ENCODE measurements at places on chromosomes 7 and 10.

GRCh38 chr7:159323359-159323758 lies 178.7 kb upstream of the VIPR2 start:
- DNase-seq, result no peak

- DNase-seq, result no peak
These were observed 205.8 kb upstream of the GRB10 start for GRCh38 chr7:50988465-50988864.

DNA sequence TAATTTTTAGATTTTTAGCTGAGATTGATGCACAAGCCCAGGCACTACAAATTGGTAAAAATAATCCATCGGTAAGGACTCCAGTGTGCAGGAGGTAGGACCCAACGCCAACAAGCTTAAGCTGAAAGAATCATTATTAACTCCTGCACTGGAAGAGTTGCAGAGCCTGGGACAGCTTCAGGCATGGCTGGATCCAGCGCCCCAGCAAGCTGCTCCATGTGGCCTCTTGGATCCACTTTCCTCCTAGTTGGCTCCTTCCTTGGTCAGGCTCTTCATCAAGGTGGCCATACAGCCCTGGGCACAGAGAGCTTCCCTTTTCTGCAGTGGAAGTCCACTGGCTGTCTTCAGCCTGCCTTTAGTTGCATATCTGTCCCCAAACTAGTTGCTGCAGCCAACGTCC lies 497.4 kb upstream of the FOXK1 start:
- no peak for DNase-seq

DNA sequence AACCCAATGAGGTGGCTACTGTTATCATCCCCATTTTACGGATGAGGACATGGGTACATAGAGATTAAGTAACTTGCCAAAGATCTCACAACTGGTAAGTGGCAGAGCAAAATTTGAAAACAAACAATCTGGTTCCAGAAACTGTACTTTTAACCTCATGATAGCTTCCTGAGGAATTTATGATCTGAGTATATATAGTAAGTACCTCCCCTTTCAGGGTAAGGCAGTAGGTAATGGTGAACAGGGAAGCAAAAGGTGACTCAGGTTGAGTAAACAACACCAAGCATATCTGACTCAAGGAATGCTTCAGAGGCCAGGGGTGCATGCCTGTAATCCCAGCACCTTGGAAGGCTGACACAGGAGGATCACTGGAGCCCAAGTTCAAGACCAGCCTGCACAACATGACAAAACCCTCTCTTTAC lies 21.1 kb downstream of the KLLN start:
- no peak for DNase-seq

- peak; percentile 39 for DNase-seq
These were observed 2.0 kb downstream of the YWHAG start for GRCh38 chr7:76356823-76357222.

DNA sequence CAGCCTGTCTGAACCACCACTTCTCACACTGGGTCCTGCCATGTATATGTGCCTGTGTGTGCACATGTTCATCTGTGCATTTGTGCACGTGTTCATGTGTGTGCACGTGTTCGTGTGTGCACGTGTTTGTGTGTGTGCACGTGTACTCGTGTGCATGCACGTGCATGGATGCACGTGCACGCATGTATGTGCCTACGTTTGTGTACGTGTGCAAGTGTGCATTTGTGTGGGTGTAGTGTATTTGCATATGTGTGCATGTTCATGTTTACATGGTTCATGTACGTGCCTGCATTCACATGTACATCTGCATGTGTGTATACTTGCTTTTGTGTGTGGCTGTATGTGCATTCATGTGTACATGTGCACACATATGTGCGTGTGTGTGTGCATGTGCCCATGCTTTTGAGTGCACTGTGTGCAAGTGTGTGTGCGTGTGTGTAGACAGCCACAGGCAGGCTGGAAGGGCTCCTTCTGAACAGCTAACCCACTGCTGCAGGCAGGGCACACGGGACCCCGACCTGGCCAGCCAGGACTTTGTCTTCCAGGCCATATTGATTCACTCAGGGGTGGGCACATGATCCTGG lies 28.2 kb downstream of the SLC29A4 start:
- DNase-seq, result no peak

DNA sequence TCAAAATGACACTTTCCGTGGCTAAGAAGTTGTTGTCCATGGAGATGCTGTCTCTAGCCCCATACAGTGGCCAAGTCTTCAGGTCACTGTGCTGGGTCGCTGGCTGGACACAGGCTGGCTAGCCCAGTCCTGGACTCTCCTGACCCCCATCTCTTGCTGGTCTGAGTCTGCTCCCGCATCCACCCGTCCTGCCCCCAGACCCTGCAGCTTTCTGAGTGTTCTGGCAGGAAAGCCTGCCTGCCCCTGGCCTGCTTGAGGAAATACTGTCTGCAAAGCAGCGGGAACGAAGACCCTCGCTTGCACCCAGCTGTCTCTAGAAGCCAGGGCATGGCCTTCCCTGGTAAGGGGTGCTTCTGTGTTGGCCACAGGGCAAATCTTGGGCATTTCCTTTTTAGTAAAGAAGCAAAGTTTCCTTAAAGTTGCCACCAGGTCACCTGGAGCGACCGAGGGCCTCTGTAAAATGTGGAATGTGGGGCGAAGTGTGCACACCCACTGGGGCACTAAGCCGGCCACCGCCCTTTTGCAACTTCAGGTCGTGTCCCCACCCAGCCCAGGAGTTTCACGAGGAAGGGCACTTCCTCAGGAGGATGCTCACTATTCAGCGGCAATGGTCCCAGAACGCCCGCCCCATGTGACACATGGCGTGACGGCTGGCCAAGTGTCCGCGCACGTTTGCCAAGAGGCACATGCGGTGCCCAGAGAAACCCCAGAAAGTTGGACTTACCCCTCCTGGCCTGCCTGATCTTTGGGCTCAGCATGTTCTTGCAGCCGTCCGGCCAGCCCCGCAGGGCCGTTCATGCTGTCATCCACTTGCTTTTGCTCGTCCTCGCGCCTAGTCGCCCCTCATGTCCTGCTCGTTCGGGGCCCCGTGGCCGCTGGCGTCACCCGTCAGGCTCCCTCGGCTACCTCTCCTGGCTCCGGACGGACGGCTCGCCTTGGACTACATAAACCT lies 558 bp downstream of the ARHGAP22 start:
- no peak for DNase-seq

DNA sequence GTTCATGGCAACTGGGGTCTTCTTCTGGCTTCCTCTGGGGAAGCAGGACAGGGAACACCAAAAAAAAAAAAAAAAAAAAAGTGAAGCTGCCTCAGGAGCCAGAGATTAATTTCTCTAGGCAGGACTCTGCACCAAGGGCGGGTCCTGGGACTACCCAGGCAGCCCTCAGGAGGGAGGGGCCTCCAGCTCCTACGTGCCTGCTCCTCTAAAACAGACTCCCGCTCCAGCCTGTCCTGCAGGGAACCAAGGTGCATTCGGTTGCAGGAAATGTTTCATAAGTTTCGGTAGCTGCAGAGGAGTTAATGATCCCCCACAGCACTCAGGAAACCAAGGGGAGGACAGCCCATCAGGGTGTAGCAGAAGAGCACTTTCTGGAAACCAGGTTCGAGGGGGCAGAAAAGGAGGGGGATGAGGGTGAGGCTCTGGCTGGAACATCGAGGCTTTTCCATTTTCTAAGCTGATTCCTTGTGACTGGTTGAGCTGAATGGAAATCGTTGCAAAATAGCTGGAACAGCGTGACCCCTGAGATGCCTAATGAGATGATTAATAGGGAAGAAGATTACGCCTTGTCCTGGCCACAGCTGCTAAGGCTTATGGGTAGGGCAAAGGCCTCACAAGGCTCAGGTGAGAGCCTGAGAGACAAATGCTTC lies 84.2 kb downstream of the STRA8 start:
- no peak for DNase-seq

GRCh38 chr10:16832351-16833080 lies 15.3 kb upstream of the RSU1 start:
- DNase-seq, result peak; percentile 88

DNA sequence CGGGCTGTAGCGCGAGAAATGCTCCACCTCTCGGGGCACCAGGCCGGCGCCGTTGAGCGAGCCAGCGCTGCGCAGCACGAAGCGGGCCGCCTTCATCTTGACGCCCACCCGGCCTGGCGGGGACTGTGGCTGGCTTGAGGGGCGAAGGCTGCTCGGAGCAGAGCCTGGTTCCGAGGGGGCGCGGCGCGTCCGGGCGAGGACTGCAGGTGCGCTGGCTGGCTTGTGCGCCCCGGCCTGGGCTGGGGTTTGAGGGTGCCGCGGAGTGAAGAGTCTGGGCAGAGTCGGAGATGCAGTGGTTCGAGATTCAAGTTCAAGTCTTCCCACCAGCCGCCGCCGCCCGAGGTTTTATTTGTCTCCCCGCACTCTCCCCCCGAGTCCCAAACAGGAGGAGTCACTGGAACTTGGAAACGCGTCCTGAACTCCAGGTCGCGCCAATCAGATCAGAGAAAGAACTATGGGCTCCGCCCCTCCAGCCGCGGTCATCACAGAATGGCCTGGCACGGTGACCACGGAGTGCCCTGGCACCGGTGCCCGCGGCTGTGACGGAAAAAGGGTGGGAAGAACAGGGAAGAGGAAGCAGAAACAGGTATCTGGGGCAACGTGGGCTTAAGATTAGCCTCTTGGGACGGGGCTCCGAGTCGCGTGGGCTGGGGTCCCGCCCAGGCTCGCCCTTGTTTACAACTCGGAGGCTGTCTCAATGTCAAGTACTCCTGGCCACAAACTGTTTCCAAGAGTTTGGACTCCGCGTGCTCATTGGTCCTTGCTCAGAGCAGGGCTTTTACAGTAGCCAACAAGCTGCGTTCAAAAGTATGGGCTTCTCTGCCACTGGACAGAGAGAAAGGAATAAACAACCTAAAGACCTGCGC lies at the start of gene PDK4:
PDK4 (minus strand) TSS at position 319 of the 866 bp plus-strand sequence; CDS start at position 96, 223 bp downstream.
- peak; percentile 22 for DNase-seq

GRCh38 chr10:54903745-54904144 lies 102.7 kb upstream of the PCDH15 start:
- DNase-seq, result no peak

DNA sequence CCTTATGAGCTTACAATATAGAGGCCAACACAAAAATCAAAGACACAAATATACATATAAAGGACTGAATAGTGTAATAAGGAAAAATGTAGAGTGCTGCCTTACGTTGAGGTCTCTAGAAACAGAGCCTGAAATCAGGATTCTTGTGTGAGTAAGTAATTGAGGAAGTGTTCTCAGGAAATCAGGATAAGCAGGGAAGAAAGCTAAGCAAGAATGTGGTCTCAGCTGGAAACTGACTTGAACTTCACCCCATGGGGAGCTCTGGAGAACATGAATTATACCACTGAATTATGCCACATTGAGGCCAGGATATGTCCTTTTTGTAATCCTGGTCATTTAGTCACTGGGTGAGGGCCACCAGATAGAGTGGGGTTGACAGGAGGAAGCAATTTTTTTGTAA lies 191.9 kb downstream of the ETV1 start:
- no peak for DNase-seq

- DNase-seq, result no peak
These were observed 2.6 kb upstream of the CH25H start for GRCh38 chr10:89209718-89210117.

DNA sequence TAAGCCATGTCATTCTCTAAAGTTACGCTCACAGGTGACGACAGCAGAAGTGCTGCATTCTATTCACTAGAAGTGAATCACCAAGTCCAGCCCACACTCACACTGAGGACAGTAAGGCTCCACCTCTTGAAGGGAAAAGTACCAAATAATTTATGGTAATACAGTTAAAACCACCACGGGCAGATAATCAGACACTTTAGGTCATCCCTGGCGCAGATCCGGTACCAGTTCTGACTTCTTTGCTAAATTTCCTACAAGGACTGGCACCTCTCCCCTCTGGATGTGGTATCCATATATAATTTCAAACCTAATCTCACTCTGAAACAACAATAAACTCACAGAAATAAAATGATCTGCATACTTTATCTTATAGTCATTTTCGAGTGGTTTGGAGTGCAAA lies 954.7 kb upstream of the GHITM start:
- no peak for DNase-seq

DNA sequence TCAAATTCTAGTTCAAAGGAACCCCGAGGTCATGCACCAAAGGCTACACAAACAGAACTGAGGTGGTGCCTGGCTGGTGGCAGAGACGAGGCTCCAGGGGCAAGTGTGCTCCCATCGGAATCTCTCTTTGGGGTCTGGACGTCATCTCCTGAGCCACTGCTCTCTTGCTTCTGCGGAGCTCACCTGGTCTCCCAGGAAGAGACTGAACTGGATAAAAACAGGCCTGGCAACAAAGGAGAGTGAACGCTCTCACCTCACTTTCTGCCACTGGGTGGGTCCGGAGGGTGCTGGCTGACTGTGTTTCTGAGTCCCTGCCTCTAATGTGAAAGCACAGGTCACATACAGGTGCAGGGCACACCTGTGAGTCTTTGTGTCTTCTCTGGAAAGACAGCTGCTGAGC lies 22.4 kb downstream of the VIPR2 start:
- DNase-seq, result no peak

DNA sequence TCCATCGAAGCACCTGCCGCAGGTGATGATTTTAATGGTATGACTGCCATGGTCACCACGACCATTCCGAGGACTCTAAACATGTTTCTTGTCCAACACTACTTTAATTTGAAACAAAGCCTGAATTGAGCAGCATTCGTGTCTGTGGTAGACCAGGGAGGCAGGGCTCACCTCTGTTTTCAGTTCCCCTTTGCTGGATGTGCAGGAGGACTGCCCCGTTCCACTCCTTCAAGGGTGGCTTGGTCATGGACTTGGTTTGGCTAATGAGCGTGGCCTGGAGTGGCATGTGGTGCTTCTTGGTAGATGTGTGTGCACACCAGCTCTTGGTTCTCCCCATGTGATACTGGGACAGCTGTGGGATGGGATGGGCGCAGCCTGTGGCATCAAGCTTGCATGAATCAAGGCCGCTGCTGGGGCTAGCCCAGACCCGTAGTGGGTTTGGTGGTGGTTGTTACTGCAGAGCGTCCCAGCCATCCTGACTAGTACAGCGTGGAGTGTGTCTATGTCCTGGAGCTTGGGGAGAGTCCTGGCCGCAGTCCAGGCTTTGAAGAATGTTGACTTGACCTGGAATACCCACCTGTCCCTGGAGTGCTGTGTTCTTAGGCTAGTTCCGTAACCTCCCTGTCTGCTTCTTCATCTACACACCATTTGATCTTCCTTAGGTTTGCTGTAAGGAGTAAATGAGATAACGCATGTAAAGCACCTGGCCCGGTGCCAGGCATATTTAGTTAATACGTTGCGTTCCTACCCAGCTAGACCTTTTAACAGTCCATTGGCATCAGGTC lies 34.8 kb downstream of the MGMT start:
- DNase-seq, result no peak

GRCh38 chr7:127486654-127487053 lies 94.1 kb upstream of the ZNF800 start:
- DNase-seq, result no peak

GRCh38 chr10:110239892-110240291 lies 32.5 kb downstream of the MXI1 start:
- DNase-seq, result no peak

All from fibroblast of the aortic adventitia (primary cell).